ENCODE measurements at places on chromosomes 5 and 9.

GRCh38 chr5:75381456-75381855, 44.4 kb downstream of the HMGCR start:
- DNase-seq: no peak

GRCh38 chr5:56760723-56761122, 54.6 kb upstream of the MAP3K1 start:
- DNase-seq: no peak

DNA sequence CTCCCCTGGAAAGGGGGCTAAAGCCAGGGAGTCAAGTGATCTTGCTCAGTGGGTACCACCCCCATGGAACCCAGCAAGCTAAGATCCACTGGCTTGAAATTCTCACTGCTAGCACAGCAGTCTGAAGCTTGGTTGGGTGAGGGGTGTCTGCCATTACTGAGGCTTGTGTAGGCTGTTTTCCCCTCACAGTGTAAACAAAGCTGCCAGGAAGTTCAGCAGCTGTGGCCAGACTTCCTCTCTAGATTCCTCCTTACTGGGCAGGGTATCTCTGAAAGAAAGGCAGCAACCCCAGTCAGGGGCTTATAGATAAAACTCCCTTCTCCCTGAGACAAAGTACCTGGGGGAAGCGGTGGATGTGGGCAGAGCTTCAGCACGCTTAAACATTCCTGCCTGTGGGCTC, 17.1 kb upstream of the EPB41L4A start:
- no peak for DNase-seq

- DNase-seq: no peak
Observed at GRCh38 chr5:18395126-18396110, 761.2 kb downstream of the TAF11L14 start.
